ENCODE measurements at places on chromosomes 4 and X.

DNA sequence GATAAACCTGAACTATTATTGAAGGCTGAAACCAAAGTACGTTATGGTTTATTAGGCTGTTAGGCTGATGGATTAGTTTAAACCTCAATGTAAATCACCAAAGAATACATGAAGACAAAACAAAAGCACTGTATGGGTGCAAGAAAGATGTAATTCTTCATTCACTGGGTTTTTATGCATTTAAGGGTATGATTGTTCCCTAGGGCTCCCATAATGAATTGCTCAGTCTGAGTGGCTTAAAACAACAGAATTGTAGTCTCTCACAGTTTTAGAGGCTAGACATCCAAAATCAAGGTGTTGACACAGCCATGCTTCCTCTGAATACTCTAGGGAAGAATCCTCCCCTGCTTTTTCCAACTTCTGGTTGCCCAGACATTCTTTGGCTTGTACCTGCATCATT is 222.8 kb downstream of the TENM3 start:
- DNase-seq: no peak

DNA sequence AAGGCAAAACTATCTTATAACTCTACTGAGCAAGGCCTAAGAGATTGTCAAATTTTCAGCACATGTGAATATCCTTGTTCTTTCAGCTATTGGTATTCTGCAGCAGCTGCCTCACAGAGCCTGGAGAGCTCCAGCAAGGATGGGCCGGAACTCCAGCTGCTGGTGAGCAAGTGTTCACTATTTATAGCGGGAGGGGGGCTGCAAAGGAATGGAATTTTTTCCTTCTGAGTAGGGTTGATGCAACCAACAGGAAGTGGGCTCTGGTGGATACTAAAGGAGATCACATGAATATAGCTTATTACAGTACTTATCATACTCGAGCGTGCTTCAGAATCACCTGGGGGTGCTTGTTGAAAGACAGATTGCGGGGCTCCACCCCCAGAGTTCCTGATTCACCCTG is 20.2 kb upstream of the SETD7 start:
- DNase-seq: no peak

- DNase-seq: no peak
Measured at GRCh38 chrX:148811236-148811635, 310.8 kb downstream of the AFF2 start.

- DNase-seq: no peak
Measured at GRCh38 chr4:52157641-52158316, 106.7 kb downstream of the SPATA18 start.

- no peak for DNase-seq
Measured at GRCh38 chr4:184819786-184820185, 6.0 kb downstream of the ACSL1 start.

- DNase-seq: no peak
Measured at GRCh38 chrX:39975101-39975925, 122.4 kb downstream of the BCOR start.

- DNase-seq: no peak
Measured at GRCh38 chr4:26568446-26568994, 15.4 kb upstream of the TBC1D19 start.

DNA sequence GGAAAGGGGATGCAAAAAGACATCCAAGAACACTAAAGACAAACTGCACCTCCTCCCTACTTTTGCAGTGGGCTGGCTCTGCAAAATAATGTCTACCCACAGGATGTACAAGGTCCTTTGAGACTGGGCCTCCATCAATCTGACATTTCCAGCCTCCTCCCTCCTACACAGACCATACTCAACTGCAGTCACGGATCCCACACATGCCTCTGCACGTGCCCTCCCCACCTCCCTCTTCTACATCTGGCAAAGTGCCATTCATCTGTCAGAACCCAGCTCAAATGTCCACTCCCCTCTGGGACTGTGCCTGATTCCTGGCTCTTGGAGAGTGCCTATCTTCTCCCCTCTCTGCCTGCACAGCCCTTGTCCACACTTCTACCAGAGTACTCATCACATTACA is 50.3 kb downstream of the CHRDL1 start:
- no peak for DNase-seq

GRCh38 chr4:182318256-182318655 is 75.1 kb downstream of the TENM3 start:
- DNase-seq: no peak

- DNase-seq: no peak
Measured at GRCh38 chr4:88549815-88550214, 26.2 kb upstream of the PYURF start.

DNA sequence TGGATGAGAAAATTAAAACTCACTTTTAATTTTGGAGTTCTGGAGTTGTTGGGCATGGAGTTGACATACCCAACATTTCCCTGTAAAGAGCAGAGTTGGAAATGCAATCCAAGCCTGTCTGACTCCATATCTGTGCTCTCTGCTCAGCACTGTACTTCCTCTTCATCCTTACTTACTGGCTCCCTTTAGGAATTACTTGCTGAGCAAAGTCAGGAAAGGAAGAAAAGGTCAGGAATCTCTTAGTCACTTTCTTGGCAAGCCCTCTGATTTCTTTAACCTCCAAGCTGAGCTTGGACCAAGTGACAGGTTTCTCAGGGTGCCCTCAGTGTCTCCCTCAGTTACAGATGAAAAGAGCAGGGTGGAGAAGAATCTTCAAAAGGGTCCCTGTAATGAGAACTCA is 501.5 kb downstream of the ZIC3 start:
- DNase-seq: no peak

Data from activated T-cell treated with anti-CD3 and anti-CD28 coated beads for 24 hours (primary cell).